ENCODE measurements at places on chromosomes 1 and 21.

DNA sequence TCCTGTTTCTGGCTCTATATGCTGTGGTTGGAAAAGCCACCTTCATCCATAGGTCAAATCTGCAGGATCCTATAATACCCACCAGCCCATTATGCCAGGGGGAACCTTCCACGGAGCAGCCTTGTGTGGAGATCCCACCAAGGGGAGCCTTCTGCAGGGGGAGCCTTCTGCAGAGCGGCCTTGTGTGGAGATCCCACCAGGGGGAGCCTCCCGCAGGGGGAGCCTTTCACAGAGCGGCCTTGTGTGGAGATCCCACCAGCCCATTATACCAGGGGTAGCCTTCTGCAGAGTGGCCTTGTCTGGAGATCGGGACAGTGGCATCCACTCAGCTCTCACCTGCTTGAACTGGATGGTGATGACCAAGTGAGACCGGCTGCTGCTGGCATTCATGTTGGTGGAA is 85.3 kb downstream of the SCCPDH start:
- DNase-seq, result no peak

- DNase-seq, result no peak
These were observed 29.5 kb downstream of the TUT4 start for GRCh38 chr1:52523376-52523775.

DNA sequence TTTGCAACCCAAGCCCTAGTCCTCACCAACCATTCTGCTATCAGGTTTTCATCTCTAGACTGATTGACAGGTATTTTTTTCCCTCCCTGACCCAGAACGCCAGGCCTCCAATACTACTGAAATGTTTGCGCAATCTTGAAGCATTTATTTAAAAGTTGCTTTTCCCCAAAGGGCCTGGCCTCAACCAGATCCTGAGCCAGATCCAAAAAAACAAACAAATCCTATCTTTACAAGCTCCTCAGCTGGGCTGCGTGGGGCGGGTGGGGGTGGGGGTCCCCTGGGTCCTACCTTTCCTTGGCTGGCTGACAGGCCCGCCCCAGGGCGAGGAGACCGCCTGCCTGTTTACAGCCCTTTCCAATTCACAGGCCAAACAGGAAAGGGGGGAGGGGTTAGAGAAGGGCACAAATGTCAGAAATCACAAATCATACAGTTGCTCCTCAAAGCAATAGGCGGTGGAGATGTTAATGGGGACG is 98.8 kb downstream of the FOXD2 start:
- no peak for DNase-seq

DNA sequence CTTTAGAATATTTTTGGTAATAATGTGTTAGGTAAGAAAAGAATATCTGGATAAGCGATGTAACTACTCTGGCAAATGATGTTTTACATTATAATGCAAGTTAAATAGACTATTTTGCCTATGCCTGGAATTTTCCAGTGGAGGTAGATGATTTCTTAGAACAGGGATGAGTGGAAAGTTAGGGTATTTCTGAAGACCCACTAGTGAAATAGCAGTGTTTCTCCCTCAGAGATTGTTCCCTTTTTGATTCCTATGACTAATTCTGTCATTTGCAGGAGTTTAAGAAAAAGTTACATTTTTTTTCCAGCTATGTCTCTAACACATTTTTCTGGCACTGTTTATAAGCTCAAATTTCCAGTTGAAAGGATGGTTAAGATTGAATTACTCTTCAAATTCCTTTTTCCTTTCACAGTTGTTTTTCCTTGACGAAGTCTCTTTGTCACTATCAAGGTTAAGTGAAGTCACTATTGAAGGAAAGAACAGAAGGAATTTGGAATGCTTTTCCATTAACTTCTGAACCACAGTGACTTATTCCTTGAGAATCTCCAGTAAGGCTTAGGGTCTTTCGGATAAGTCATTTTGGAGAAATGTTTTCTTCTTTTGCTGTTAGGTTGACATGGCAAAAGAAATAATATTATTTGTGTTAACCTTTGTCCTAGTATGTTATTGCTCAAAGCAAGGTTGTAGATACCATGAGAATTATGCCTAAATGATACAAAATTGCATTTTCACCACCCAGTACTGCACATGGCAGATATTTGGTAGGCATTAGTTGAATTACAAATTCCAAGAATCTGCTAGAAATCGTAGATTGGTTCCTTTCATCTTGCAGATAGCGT is 42.9 kb upstream of the ZNF326 start:
- DNase-seq, result no peak

- DNase-seq, result no peak
These were observed 25.1 kb downstream of the PLEKHM2 start for GRCh38 chr1:15709226-15709625.

- DNase-seq, result no peak
These were observed 6.0 kb downstream of the POFUT2 start for GRCh38 chr21:45281411-45282282.

- DNase-seq, result no peak
These were observed 473.3 kb downstream of the NEGR1 start for GRCh38 chr1:71809085-71809484.

DNA sequence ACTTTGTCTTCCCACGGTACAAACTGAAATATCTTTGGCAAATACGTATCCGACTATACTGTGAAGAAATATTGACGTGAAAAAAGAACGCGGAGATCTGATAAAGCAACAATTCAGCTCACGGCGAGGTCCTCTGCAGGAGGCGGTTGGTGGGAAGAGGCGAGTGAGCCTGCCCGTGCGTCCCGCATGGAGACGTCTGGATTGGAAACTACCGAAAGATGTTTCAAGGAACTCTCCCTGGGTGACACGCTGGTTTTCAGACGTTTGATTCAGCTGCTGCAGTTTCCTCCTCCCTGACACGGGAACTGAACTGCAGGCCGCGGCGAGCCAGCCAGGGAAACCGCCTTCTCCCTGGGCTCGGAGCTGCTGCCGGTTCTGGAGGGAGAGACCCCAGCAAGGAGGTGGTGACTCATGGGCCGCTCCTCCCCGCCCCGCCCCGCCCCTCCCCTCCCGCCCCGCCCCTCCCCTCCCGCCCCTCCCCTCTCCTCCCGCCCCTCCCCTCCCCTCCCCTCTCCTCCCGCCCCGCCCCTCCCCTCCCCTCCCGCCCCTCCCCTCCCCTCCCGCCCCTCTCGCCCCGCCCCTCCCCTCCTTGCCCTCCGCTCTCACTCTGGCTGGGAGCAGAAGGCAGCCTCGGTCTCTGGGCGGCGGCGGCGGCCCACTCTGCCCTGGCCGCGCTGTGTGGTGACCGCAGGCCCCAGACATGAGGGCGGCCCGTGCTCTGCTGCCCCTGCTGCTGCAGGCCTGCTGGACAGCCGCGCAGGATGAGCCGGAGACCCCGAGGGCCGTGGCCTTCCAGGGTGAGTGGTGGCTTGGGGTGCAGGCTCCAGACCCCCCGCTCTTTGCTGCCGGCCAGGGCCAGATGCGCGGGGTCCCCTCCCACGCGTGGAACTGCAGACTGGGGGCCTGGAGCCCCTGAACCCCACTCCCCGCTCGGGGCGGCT is at the start of gene COL6A1:
TSS of gene COL6A1 (plus strand) at position 620 of the 941 bp plus-strand sequence. CDS start at position 701, 81 bp downstream.
- DNase-seq, result no peak
